Hematopoietic multipotent progenitor cell treated with erythropoietin and hydrocortisone succinate and interleukin-3 and kit ligand, for 6 days (in vitro differentiated cells): ENCODE measurements at places on chromosomes 6 and 20.

DNA sequence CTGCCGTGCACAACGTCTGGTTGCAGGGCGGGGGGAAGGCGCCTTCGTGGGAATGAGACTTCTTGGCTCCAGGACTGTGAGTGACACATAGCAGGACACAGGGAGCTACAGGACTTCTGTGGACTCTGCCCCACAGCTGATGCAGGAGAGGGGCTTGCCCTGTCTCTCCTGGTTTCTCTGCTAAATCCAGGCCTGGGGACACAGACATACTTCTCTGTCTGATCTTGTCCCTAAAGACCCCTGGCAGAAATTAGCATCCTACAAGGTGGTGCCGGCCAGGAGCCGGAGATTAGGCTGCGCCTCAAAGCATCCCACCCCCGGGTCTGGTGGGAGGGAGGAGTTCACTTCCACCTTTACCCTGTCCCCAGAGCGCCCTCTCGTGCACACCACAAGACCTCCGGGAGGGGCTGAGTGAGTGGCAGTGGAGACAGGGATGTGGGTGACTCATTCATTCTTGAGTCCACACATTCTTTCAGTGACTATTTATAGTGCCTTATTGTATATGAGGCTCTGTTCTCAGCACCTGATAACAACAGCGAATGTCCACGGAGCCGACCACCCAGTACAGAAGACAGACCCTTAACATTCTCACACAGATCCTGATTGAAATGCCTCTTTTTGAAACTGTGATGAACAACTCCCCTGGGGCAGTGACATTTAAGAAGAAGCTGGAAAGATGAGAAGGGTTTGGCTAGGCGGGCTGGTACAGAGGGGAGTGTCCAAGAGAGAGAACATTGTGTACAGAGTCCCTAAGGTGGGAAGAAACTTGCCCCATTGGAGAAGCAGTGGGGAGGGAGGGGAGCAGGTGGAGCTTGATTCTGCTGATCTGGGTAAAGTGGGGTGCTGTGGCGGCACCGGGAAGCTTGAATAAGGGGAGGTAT, 39.0 kb downstream of the GMPR start:
- DNase-seq: peak; percentile 87

- DNase-seq: no peak
Measured at GRCh38 chr20:3680701-3681351, 984 bp downstream of the ADAM33 start.

- DNase-seq: no peak
Measured at GRCh38 chr6:53888931-53889330, 94.1 kb downstream of the LRRC1 start.

DNA sequence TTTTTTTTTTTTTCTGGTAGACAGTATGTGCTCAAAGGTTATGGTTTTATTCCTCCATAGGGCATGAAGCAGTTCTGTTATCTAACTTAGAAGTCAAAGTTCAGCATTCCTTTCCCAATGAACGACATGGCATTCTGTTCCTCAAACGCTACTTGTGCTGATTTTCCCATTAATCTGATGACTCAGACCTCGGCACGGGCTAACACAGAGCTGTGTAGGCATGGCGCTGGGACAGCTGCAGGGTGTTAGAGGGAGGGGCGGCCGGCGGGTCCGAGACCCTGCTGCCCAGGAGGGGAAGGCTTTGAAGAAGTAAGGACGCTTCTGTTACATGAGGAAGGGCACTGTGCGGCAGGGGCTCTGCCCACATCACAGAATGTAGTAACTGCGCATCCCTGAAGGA, 93.6 kb upstream of the AGPAT4 start:
- DNase-seq: no peak

DNA sequence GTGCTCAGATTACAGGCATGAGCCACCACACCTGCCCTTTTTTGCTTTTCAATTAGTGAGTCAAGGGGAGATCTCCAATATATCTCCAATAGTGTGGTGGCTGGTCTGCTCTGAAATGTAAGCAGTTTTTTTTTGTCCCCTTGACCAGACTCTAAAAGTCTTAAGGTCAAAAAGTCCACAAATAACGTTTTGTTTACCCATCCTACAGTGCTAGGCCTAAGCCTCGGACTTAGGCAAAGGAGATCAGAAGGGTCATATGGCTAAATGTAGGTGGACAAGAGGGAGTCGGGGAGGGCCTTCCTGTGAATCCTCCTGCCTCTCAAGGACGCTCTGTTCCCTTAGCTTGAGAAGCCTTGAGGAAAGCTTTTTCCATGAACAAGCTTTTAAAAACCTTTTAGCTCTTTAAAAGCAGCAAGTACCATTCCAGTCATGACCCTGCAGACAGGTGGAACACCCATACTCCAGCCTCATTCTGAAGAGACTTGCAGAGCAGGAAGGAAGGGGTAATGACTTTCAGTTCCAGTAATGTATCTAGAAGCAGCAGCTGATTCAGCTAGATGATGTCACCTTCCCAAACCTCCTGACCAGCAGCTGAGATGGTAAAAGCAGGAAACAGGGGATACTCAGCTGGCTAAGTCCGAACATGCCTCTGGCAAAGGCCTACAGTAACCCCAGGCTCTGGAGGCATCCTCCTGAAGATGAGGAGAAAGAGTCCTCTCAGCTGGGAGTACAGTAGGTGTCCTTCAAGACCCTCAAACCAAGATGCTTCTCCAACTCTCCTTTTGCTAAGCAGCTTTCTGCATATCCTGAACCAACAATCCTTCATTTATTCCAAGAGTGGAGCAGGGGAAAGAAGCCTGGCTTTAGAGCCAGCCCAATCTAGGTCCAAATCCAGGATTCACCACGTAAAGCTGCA, 23.6 kb downstream of the BCL2L1 start:
- DNase-seq: no peak

GRCh38 chr6:33000055-33000454, 9.3 kb downstream of the HLA-DOA start:
- no peak for DNase-seq

DNA sequence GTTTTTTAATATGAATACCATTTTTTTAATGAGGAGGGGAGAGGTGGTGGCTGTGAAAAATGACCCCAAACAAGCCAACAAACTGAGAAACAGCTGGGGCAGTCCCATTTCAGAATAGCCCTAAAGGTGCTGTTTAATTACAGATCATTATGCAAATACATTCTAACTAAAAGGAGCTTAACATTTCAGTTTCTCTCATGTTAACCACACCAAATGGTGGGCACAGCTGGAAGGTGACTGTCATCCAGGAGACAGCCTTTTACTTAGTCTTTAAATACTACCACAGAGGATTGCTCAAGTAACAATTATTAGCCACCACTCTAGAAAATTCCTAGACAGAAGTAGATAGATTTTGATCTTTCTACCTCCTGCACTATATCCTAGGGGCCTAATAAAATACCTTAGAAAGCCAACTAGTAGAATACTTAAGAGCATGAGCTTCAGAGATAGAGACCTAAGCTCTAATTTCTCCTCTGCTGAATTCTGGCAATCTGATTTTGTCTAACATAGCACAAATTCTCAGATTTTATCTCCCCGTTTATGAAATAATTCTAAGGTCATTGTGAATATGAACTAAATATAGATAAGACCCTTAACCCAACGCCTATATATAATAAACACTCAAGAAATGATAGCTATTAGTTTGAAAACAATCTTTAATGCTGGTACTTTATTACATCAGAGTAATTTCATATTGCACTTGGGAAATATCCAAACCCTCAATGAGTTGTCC, 615.1 kb upstream of the NRSN1 start:
- DNase-seq: no peak

DNA sequence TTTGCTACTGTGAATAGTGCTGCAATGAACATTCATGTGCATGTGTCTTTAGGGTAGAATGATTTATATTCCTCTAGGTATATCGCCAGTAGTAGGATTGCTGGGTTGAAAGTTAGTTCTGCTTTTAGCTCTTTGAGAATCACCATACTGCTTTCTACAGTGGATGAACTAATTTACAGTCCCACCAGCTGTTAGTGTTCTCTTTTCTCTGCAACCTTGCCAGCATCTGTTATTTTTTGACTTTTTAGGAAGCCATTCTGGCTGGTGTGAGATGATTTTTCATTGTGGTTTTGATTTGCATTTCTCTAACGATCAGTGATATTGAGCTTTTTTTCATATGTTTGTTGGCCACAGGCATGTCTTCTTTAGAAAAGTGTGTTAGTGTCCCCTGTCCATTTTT, 40.0 kb downstream of the PLG start:
- no peak for DNase-seq

DNA sequence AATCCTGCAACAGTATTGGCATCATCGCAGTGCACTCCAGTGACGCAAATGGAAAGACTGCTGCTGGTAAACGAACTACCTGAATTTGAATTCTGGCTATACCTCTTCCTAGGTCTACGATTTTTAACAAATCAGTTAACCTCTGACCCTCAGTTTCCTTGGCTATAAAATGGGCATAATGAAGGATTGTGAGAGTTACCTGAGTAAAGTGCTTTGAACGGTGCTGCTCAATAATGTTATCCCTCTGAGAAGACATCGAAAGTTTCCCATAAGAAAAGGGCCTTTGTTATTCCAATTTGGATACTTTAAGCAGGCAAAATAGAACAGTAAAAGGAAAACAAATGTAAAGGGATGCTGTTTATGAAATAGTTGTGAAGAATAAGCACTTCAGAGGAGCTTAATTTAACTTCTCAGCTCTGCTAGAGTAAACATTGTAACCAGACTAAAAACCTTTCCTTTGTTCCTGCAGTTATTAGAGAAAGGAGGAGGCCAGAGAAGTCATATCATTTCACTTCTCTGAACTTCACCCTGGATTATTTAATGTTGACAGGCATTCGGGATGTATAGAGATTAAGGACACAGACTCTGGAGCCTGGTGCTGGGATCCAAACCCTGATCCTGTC, 5.8 kb downstream of the SGK1 start:
- DNase-seq: no peak

- DNase-seq: peak; percentile 73
Measured at GRCh38 chr6:87832025-87832825, 130.2 kb upstream of the AKIRIN2 start.

- no peak for DNase-seq
Measured at GRCh38 chr6:128569732-128570679, 49.6 kb upstream of the PTPRK start.

DNA sequence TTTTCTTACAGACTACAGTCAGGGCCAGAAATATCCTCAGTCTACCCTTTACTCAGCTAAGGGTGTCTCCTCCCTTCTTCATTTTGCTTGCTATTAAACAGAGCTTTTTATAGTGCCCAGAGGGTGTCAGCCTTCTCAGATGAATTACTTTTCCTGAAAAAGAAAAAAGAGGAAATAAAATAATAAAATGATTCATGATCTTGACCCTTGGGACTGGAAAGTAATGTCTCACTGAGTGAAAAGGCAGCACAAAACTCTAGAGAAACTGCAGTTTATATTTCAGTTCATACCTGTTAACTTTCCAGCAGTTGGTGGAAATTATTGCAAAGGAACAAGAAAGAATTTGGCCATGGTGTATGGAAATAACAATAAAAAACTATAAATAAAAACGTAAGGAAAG, 170.6 kb downstream of the IBTK start:
- no peak for DNase-seq

GRCh38 chr20:61719691-61720347, 345.9 kb downstream of the TAF4 start:
- peak; percentile 53 for DNase-seq

DNA sequence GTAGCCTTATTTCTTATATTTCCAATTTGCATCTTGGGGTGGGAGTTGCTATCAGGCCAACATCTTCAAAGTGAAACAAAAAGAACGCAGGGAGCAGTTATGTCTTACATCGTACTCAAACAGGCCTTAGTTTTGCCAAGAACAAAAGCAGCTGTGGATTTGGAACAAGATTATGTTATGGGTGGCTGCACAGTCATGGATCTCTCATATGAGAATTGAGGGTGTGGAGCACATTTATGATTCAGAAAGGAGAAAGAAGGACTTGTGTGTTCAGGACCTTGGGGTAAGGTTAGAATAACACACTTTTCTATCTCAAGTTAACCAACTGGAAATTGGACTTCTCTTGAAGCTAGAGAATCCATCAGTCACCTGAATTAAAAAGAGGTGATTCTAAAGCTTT, 259.9 kb downstream of the FOXA2 start:
- DNase-seq: no peak

- DNase-seq: no peak
Measured at GRCh38 chr6:17984812-17985670, 2.4 kb downstream of the KIF13A start.

GRCh38 chr6:25883991-25884390, 9.9 kb upstream of the SLC17A3 start:
- no peak for DNase-seq

DNA sequence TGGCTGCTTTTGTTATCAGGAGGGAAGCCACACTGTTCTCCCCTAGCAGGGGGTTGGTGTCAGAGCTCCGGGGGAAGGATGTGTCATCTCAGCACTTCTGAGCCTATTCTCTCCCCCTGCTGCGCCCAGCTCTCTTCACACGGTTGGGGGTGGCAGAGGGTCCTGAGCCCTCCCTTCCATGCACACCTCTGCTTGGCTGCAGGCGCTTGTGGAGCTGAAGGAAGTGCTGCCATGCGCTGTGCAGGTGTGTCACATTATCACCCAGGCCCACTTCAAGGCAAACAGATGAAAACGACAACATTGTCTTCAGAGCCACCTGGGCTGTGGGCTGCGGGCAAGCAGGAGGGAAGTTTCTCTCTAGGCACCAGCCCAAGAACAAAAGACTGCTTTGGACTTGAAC, 263.4 kb downstream of the BMP7 start:
- DNase-seq: no peak
